ENCODE measurements at places on chromosomes 1 and 21.

DNA sequence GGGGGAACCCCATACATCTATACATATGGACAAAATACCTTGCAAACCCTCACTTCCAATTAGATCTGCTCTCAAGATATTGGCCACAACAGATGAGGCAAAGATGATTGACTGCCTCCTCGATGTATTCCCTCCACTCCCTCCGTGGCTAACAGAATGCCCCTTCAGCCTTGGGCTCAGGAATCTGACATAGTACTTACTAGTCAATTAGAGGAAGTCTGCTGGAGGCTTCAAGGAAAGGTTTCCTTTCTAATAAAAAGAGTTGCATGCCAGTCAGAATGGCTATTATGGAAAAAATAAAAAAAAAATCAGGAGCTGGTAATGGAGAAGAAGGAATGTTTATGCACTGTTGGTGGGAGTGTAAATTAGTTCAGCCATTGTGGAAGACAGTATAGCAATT lies 90.4 kb upstream of the VAV3 start:
- no peak for DNase-seq

GRCh38 chr1:196034080-196034706 lies 574.0 kb downstream of the KCNT2 start:
- no peak for DNase-seq

DNA sequence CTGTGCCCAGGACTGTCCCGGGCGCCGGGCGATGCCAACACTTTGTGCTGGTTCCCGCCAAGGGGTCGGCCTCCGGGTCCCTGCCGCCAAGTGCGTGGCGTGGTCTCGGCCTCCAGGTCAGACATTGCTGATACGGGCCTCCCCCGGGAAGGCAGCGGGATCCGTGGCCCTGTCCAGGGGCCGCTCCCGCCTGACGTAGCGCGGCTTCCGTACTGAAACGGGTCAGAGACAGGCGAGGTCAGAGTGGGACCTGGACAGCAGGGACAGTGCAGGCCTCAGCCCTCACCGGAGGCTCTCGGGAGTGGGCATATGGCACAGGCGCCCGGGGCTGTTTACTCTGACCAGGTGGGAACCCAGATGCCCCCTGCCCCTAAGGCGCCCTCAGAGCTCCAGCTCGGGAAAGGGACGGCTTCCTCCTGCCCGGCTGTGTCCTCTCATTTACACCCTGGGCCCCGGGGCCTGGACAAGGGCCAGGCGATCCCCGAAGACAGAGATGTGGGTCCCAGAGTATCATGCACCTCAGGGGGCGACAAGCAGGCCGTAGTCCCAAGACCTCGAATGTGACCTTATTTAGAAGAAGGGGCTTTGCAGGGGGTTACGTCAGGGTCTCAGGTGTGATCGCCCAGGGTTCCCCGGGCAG lies 8.8 kb upstream of the RNF223 start:
- DNase-seq, result no peak

DNA sequence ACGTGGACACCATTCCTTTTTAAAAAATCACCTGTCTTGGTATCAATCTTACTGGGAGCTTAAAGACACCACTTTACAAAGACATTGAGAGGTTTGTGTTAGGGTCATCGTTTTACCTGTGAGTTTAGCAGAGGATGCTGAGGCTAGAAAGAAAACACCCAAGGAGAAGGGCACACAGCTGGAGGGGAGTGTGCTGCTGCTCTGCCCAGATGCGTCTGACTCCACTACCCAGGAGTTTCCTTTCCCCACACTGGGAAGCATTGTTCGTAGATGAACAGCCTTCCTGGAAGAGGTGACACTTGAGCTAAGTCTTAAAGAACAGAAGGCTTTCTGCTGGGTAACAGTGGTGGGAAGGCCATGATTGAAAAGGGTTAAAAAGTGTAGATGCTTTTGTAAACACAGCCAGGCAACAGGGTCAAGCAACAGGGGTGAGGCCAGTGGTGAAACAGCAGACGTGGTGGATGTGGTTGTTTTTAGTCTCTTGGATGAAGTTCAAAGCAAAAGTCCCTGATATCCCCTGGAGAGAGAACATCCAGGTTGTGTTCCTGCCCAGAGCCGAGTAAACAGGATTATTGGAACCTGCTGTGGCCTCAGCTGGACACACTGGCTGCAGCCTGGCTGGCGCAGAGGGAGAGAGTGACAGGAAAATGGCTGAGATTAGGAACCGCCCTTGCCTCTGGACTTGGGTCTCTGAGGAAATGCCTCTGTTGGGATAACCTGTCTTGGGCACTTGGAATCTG lies 198.6 kb upstream of the JUN start:
- DNase-seq, result no peak

DNA sequence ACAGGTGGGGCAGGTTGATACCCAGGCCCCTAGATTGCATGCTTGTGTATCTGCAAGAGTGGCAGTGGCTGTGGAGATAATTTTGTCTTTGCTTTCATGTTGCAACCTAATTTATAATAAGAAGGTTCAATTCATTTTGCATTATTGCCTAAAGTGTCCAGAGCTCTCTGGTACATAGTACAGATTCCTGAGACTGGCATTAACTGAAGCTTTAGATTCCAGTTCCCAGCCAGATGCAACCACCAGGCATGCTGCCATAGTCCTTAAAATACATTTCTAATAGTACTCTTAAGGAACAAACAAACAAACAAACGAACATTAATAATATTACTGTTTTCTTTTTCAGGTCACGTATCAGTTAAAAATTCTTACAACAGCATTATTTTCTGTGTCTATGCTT lies 36.9 kb downstream of the SLC35A3 start:
- no peak for DNase-seq

- DNase-seq, result no peak
Measured at GRCh38 chr1:7489586-7489985, 281.5 kb upstream of the VAMP3 start.

- DNase-seq, result no peak
Measured at GRCh38 chr1:110872366-110872744, 593 bp upstream of the CD53 start.

DNA sequence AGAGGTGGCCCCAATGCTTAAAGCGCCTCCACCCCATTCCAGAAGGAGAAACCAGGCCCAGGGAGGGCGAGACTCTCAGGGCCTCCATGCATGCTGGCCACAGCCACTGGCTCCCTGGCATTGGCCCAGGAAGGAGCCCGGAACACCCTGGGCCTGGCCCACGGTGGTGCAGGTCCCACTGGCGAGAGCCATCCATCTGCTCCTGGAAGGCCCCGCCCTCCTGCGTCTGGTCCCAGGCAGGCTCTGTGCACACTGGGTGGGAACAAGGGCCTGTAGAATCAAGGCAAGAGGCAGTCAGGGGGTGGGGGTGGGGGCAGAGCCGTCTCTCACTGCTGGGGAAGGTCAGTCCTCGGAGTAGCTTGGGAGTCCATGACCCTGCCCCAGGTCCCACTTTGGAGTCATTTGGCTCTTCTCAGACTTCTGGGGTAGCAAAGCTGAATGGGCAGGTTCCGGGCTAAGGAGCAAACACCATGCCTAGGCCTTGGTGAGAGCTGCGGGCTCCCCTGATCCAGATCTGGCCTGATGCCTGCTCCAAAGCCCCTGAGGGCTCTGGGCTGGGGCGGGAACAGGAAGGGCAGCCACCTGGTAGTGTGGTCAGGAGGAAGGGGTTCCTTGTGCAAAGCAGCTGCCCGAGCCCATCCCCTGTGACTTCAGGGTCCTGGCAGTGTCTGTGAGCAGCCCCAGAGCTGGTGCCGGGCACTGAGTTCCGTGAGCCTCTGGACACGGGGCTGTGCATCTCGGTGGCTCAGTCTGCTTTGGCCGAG lies 107.0 kb upstream of the ARHGEF16 start:
- DNase-seq, result no peak

DNA sequence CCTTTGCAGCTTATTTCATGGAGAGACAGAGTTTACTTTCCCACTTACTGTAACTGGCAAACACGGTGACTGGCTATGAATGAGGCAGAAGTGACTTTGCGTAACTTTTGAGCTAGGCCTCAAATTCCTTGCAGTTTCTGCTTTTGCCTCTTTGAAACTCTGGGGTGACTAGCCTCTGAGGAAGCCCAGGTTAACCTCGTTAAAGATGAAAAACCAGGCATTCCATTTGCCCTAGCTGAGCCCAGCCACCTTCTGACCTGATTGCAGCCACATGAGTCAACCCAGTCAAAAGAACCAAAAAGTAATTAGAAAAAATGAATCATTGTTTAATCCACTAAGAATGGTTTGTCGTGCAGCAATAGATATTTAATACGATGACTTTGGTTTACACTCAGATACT lies 20.4 kb downstream of the PRMT6 start:
- no peak for DNase-seq

DNA sequence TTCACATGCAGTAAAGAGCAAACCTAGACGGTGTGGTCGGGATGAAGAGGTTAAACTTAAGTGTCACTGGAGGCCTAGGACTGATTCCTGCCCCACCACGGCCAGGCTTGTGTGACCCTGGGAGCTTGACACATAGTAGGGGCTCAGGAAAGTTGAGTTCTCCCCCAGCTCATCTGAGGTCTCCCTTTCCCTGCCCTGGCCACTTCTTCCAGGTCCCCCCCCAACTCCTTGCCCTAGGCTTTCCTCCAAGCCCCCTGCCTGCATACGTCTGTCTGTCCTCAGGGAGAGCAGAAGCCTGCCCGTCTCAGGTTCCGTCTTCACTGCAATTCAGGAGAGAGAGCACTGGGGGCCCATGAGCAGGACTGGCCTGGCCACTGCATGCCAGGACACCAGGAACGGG lies 225.8 kb downstream of the PTPRU start:
- DNase-seq, result no peak

DNA sequence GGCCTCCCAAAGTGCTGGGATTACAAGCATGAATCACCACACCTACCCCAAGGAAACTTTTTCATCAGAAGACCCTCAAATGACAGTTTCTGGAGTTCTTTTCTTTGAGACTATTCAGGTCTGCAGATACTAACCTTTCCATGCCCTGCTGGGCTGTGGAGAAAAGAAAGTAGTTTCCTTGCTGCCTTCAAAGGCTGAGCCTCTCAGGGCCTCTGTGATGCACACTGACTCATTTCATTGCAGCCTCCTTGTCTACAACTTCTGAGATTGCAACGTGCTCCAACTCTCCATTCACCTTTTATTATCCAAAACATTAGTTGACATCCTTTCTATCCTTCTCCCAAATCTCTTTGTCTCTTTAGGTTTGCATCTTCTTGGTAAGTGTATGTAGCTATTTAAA lies 8.8 kb upstream of the SAMSN1 start:
- DNase-seq, result peak; percentile 46

- DNase-seq, result no peak
Measured at GRCh38 chr1:180167721-180168467, 13.2 kb downstream of the QSOX1 start.

GRCh38 chr1:245062741-245063305 lies 92.0 kb upstream of the KIF26B start:
- no peak for DNase-seq

DNA sequence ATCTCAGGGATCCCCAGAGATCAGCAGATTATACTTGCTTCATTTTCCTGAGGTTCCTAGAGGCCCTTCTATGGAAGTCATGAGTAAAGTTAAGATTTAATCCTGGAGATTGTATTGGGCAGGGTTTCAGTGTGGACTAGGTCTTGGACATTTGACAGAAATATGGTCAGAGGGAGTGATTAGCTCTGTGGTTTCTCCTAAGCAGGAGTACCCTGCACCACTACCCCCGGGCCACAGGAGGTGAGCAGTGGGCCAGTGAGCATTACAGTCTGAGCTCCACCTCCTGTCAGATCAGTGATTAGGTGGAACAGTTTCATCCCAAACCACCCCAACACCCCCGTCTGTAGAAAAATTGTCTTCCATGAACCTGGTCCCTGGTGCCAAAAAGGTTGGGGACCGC lies 43.2 kb downstream of the PHACTR4 start:
- no peak for DNase-seq

GRCh38 chr1:59041646-59042277 lies 255.1 kb upstream of the FGGY start:
- no peak for DNase-seq

DNA sequence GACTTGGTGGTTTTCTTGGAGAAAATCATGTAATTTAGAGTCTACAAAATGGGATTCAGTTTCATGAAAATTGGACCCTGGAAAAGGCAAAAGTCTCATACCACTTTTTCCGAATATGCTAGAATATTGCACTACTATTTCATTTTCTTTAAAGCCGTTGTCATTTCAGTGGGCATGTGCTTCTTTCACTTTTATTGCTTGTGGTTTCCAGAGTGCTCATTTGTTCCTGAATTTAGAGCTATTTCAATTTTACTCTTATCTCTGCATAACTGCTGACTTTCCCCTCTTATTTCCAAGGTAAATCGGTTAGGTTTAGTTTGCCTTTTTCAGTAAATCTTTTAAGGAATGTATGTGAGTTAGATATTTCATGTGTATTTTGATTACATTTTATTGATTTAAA lies 11.6 kb downstream of the HHAT start:
- no peak for DNase-seq

DNA sequence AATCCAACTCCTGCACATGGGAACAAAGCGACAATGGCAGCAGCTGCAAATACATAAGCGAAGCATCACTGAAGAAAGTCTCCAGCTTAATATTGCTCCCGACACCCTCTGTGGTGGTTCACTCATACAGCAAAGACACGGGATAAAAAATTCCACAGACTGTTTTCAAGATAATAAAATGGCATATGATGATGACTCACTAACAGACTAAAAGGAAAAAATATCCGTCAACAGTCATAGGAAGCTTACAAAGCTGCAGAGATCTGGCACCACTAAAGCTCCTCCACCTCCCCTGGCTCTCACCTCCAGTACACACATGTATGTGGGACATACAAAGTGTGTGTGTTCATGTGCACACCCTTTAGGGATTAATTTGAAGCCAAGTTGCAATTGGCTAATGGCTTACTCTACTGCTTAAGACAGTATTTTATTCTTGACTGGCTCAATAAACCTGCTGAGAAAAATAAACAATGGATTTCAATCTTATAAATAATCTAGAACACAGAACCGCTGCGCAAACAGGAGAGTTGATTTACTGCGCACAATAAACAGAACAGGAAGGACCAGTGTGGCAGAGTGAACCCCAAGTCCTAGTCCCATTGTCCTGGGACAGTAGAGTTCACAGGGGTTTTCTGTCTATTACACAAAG lies 94.4 kb downstream of the SLC45A1 start:
- no peak for DNase-seq

- DNase-seq, result no peak
Measured at GRCh38 chr1:107149946-107150345, 9.1 kb downstream of the NTNG1 start.

- no peak for DNase-seq
Measured at GRCh38 chr1:99407018-99407417, 142.7 kb downstream of the PLPPR4 start.

GRCh38 chr1:81803431-81804110 lies 2.8 kb downstream of the ADGRL2 start:
- DNase-seq, result no peak

- DNase-seq, result no peak
Measured at GRCh38 chr1:160904783-160905616, 20.0 kb upstream of the ITLN1 start.

Data from activated CD4-positive, alpha-beta memory T cell treated with anti-CD3 and anti-CD28 coated beads, Interleukin-2, amount 10 ng/mL, durations not matched to agents 7 days and 5 days (primary cell).